ENCODE measurements at places on chromosomes 13 and 19. TPM values are rescaled to one million over a fixed set of nuclear protein-coding genes. Genes with fewer than 3 reads are reported as not detected.

Gene MEIOSIN
- not detected for total RNA-seq

Gene PDE4A
- total RNA-seq: 55.3 TPM

Gene LIM2
- 0.24 TPM for total RNA-seq

Gene GNA15
- 134 TPM for total RNA-seq

Gene NLRP5
- not detected for total RNA-seq

Gene ZNF677
- total RNA-seq: 0.91 TPM

Gene ZNF473
- total RNA-seq: 13.1 TPM

Gene RASGRP4
- total RNA-seq: 2.1 TPM

Gene SAE1
- 147 TPM for total RNA-seq

Gene DLL3
- 2.2 TPM for total RNA-seq

Gene TRAPPC6A
- 28.5 TPM for total RNA-seq

Gene PRR20D
- not detected for total RNA-seq

Gene HAUS5
- 45.8 TPM for total RNA-seq

Gene GPR12
- not detected for total RNA-seq

Gene KIR3DL2
- total RNA-seq: 0.47 TPM

Gene NCAN
- not detected for total RNA-seq
